ENCODE measurements at places on chromosomes 13 and 19.

DNA sequence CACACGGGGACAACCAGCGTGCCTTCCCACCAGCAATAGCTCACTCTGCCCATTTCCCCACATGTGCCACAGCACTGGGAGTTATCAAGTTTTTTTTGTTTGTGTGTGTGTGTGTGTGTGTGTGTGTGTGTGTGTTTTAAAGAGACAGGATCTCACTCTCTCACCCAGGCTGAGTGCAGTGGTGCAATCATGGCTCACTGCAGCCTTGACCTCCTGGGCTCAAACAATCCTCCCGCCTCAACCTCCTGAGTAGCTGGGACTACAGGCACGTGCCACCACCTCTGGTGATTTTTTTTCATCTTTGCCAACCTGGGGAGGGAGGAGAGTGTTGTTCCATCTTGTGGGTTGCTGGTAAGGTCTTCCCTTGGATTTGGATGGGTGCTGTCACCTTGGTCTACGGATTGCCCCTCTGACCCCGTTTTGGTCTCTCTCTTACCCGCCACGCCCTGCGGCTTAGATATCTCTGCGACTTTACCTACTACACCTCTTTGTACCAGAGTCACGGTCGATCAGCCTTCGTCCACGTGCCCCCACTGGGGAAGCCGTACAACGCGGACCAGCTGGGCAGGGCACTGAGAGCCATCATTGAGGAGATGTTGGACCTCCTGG, 22.6 kb downstream of the PGPEP1 start:
- no peak for DNase-seq

DNA sequence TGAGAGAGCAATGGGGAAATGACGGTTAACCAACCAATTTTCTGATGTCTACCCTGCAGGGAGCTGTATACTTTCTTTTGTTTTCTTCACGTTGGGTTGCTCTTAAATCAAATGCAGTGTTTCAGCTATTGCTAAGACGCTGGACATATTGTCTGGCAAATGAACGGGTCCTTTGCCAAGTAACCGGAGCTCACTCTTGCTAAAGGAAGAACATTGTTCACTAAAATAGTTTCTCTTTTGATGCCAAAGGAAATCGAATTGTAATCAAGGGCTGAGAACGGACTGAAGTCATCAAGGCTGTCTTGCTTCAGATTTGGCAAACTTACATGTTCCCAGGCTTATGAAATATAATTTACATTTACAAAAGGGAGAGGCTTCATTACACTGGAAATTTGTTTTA, 142.3 kb upstream of the ARGLU1 start:
- no peak for DNase-seq

DNA sequence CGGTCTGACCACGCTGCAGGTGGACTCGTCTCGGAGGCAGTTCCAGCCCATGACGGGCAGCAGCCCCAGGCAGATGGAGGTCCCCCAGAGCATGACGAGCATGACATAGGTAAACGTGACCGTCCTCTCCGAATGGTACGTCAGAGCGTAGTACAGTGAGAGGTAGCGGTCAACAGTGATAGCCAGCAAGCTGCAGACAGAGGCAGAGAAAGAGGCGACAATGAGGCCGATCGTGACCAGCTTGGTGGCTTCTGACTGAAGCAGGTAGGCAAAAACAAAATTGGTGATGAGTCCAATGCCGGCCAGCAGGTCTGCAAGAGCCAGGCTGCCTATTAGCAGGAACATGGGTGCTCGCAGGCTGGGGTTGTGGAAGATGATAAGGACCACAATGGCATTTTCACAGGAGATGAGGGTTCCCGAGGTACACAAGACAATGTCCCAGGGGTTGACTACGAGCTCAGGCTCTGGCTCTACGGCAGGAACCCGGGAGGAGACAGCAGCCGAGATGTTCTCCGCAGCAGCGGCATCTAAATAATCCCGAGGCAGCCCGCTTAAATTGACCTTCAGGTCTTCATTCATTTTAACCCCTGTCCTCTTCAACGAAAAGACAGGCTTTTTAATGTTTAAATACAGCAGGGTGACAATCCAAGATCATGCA, 1.2 kb downstream of the GPR12 start:
- DNase-seq = no peak

GRCh38 chr19:5170329-5170745, 170.3 kb downstream of the PTPRS start:
- DNase-seq = no peak

DNA sequence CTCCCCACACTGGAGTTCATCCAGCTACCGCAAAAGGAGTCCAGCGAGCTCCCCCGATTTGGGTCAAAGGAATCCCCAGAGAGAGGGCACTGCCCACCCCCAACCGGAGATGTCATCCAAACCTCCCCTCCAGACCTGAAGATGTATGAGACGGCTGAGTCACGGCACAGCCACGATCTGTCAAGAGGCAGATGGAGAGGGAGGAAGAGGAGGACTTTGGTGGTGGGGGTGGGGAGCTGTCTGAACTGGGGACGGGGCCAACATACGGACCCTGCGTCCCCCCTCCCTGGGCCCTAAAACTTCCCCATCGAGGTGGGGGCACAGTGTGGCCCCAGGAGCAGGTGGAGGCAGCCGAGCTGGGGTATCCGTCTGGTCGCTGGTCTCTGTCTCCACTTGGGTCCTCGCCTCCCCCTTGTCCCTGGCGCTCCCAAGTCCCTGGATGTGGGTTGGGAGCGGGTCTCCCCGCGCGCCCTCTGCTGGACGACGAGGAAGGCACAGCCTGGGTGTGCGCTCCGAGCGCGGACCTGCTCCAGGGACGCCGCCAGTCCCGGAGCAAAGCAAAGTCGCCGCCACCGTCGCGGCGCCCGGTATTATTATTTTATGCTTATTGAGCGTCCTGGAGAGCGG, 3.8 kb downstream of the PDE4A start:
- DNase-seq = peak; percentile 77

GRCh38 chr13:48234566-48235340, 1.7 kb downstream of the ITM2B start:
- DNase-seq = no peak

- no peak for DNase-seq
Observed at GRCh38 chr13:67158903-67159302, 71.2 kb downstream of the PCDH9 start.

GRCh38 chr13:41500511-41500910, 43.2 kb downstream of the RGCC start:
- peak; percentile 62 for DNase-seq

GRCh38 chr13:23960566-23961156, 63.4 kb upstream of the C1QTNF9B start:
- peak; percentile 72 for DNase-seq

- DNase-seq = peak; percentile 81
Observed at GRCh38 chr13:24671386-24672113, 8.7 kb upstream of the ATP12A start.

GRCh38 chr19:4495471-4495870, 22.8 kb downstream of the PLIN4 start:
- peak; percentile 37 for DNase-seq

DNA sequence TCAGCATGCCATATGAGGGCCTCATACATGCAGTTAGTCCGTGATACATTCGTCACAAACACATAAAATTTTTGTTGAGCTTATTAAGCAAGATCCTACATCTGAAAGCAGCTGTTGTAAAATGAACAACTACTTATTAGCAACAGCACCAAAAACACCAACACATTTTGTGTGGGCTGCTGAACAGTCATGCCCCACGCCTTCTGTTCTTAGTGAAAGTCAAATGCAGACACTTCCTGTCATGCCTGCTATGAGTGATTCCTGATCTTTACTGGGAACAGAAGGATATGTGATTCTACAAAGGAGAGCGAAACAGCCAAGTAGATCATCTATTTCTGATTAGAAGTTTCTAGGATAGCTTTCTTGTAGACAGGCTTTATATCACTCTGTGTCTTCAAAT, 4.2 kb upstream of the B3GLCT start:
- DNase-seq = no peak

DNA sequence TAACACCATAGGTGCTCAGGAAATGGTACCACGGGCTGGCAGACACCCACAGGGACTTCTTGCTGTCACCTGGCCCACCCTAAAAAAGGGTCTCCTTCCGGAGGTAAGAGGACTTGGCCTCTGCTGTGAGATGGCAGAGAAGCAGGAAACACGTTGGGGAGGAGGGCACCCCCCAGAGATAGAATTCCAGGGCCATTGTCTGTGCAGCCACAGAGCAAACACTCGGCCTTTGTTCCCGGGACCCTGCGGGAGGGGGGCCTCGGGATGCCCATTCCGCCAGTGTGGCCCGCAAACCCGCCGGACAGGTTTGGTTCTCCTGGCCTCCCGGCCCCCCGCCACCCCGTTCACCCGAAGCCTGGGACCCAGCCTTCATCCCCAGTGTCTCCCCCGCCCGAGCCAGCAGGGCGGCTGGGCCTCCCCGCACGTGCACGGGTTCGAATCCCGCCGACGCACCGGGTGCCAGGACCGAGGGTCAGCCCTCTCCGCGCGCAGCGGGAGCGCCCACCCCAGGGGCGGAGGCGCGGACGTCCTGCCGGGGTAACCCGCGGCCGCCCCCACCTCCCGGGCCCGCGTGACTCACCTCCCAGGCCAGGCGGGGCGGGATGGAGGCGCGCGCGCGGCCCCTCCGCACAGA, 714 bp downstream of the PLPP2 start:
- DNase-seq = peak; percentile 72

GRCh38 chr13:77372275-77372674, 45.4 kb upstream of the MYCBP2 start:
- DNase-seq = no peak

DNA sequence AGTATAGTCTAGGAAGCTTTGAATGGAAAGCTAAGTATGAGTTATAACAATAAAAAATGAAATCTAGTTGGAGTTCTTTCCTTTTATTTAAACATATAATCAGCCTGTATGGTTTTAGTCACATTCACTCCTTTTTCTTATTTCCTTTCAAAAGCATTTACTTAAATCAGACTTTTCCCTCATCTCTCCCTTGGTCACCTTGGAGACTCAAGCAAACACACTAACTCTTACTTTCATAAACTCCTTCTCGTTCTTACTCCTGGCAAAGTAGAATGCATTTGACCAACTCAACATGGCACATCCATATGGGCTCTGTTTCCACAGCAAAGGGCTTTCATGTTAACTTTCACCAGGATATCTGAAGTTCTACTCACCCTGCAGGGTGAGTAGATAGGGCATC, 400.0 kb downstream of the LMO7 start:
- no peak for DNase-seq

- no peak for DNase-seq
Observed at GRCh38 chr19:44703336-44704078, 4.6 kb downstream of the CEACAM16 start.

DNA sequence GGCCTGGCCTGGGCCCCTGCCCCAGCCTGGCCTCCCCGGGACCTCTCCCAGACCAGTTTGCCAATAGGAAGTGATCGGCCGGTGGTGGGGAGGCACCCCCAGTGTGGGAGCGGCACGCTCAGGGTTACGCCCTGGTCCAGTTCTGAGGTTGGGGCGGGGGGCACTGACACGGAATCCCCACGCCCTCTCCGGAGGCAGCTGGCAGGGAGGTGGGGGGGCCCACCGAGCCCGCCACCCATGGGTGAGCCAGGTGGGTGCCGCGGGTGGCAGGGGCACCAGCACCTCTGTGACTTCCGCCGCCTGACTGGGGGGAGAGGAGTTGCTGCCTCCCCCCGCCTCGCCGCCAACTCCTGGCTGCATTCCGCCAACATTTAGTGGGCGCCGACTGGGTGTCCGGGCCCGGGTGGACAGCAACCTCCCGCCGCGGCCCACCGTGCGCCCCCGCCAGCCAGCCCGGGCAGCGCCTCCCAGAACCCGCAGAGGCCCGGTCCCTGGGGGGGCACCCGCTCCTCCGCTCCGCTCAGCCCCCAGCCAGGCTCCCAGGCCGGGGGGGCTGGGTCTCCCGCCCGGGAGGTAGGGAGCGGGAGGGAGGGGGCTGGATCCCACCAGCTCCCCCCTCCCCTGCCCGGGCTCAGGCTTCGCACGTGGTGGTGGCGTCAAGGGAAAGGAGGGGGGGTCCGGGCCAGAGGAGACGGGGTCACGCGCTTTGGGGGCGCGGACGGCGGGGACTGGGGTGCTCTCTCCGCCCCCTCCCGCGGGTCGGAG, 2.0 kb downstream of the ZBTB7A start:
- no peak for DNase-seq

- DNase-seq = no peak
Observed at GRCh38 chr13:79966493-79966895, 374.4 kb downstream of the SPRY2 start.

GRCh38 chr13:90068658-90069057, 1278.8 kb upstream of the MIR17HG start:
- no peak for DNase-seq

DNA sequence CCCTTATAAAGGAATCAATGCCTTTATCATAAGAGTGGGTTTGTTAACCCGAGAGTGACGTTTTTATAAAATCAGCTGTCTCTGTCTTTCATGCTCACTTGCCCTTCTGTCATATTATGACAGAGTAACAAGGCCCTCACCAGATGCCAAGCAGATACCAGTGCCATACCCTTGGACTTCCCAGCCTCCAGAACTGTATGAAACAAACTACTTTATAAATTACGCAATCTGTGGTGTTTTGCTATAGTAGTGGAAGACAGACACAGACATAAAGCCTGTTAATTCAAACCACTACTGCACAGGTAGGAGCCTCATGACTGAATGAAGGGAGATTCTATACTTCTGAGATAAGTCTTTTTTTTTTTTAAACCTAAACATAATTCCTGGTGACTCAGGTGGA, 4.6 kb downstream of the VN1R1 start:
- no peak for DNase-seq

- no peak for DNase-seq
Observed at GRCh38 chr13:82878536-82878935, 1003.7 kb downstream of the SLITRK1 start.

- DNase-seq = peak; percentile 72
Observed at GRCh38 chr19:43438291-43439031, 23.8 kb downstream of the TEX101 start.

GRCh38 chr19:48190288-48190884, 19.9 kb downstream of the ZSWIM9 start:
- peak; percentile 72 for DNase-seq

DNA sequence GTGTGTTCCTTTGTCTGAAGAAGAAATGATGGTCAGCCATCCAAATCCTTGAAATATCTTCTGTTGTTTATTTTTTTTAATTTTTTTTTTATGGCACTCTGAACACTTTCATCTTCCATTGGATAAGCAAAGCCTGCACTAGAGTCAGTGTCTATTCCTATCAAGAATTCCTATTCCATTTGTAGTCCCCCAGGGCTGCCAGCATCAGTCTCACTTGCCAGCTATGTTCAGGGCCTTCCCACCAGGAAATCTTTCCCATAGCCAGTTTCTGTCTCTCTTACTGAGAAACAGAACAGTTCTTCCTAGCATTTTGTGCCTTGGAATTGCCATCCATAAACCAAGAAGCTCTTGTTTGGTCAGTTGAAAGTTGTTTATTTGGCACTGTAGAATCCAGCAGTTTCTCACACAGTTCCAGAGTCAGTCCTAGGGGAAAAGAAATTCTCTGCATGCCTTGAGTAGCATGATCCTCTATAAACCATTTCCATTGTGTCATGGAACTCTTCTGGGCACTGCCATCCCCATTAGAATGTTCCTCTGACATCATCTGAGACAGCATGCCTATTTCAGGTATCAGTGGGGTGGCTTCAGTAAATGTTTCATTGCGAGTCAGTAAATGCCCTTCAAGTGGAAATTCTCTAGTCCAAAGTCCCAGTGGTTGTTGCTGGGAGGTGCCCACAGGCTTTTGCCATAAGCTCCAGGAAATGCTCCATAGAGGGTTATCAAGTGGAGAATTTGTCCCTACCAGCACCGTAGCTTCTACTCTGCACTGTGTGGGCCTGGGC, 18.7 kb upstream of the SPRYD7 start:
- DNase-seq = peak; percentile 32

Data from SW480 (cell line).